Activated CD4-positive, alpha-beta T cell treated with anti-CD3 and anti-CD28 coated beads for 36 hours (primary cell): ENCODE measurements at places on chromosomes 16 and 17.

DNA sequence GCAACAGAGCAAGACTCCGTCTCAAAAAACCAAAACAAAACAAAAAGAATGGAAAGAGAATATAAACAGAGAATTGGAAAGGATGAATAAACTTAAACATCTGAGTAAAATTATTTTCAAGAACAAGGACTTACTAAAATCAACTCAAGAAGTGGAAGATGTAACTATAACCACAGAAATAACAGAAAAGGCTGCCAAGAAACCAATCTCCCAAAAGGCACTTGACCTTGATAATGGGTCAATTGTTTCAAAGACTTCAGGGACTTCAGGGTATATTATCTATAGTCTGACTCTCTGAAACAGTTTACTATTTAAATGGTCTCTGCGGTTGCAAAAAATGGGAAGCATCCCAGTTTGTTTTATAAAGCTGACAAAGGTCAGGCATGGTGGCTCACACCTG is 35.1 kb downstream of the VPS53 start:
- peaks cover 9% of the 10 kb centered on the region for H3K36me3 ChIP-seq
- no peak overlapping the region for H3K27ac ChIP-seq
- DNase-seq: no peak
- no peaks in the 10 kb centered on the region for H3K27me3 ChIP-seq

DNA sequence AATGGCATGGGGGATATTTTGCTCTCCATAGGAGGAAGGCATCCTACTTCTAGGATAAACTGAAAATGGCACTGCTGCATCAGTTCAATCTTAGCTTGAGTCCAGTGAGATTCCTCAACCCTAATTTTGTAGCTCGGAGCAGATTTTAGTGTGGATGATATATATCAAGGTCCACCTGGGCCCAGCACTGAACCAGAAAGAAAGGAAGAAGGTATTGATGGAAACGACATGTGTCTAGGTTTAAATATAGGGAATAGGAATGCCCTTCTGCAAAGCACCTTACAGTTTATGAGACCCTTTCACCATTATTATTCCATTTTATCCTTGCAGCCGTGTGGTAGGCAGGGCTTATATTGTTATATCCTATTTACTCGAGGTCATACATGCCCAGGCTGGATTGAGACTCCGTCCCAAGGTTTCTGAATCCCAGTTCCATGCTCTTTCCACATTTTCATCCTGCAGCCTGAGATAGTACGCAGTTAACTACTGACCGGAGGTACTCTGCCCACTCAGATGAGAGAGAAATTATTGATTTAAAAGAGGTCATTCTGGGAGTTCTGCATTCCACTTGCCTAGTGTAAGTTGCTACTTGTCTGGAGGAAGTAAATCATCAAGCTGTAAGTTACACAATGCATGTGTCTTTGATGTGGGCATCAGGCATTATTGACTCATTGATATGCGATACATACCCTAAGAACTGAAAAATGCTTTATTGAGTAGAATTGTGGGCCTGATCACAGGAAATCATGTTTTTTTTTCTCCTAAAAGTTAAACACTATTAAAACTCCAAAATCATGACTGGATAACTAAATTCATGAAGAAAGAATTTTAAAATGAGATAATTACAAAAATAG is 10.1 kb downstream of the KRT39 start:
- H3K4me3 ChIP-seq: no peak overlapping the region
- no peak overlapping the region for H3K27ac ChIP-seq
- H3K27me3 ChIP-seq: peaks cover 12% of the 10 kb centered on the region
- DNase-seq: no peak
- H3K4me1 ChIP-seq: peaks cover 2% of the 10 kb centered on the region

GRCh38 chr16:78523212-78523985 is 423.9 kb downstream of the WWOX start:
- H3K27me3 ChIP-seq: no peaks in the 10 kb centered on the region
- H3K36me3 ChIP-seq: no peaks in the 10 kb centered on the region

DNA sequence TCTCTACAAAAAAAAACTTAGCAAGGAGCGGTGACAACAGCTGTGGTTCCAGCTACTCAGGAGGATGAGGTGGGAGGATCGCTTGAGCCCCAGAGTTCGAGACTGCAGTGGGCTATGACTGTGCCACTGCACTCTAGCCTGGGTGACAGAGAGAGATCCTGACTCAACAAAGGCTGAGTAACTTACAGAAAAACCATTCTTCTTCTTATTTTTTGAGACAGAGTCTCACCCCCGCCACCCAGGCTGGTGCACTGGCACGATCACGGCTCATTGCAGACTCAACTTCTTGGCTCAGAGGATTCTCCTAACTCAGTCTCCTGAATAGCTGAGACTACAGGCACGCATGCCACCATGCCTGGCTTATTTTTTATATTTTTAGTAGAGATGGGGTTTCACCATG is 56.0 kb downstream of the CYB5D2 start:
- no peaks in the 10 kb centered on the region for H3K27me3 ChIP-seq
- no peak for DNase-seq
- H3K27ac ChIP-seq: no peak overlapping the region
